Left ventricle myocardium inferior (tissue), 1 donor: ENCODE measurements at places on chromosomes 1 and 21.

GRCh38 chr1:245956225-245956624, 550.9 kb downstream of the SMYD3 start:
- no peak overlapping the region for H3K4me3 ChIP-seq
- no peak for DNase-seq
- H3K36me3 ChIP-seq = no peaks in the 10 kb centered on the region
- no peak overlapping the region for H3K27ac ChIP-seq
- H3K27me3 ChIP-seq = no peaks in the 10 kb centered on the region

DNA sequence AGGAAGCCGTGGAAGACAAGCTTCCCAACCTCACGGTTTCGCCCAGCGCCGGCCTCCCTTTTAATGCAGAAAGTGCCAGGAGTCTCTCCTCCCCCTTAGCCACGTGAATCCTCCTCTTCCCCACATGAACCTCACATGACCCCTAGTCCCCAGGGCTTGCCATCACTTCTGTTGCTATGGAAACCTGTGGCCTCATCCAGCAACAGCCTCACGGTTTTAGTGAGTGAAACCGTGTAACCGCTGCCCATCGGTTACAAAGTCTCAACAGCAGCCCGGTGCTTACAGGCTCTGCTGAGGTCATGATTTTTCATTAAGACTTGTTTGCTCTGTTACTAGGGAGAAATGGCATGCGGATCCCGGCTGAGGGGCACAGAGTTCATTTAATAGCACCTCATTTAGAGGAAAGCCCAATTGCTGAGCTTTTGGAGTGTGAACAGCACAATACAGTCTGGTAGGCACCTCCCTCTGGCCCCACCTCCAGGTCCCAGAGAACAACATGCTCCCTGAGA, 143.2 kb upstream of the BACE2 start:
- H3K27ac ChIP-seq = no peak overlapping the region
- no peaks in the 10 kb centered on the region for H3K4me1 ChIP-seq
- no peaks in the 10 kb centered on the region for H3K36me3 ChIP-seq
- DNase-seq = no peak
- H3K27me3 ChIP-seq = peaks cover 29% of the 10 kb centered on the region
- H3K4me3 ChIP-seq = no peak overlapping the region

- H3K36me3 ChIP-seq = peaks cover 44% of the 10 kb centered on the region
- H3K4me3 ChIP-seq = no peak overlapping the region
- peaks cover 59% of the 10 kb centered on the region for H3K4me1 ChIP-seq
- peak overlapping the region; percentile 74 for H3K27ac ChIP-seq
Measured at GRCh38 chr1:115728341-115728740, 40.2 kb downstream of the CASQ2 start.

GRCh38 chr21:42202321-42202720, 16.6 kb upstream of the ABCG1 start:
- peaks cover 9% of the 10 kb centered on the region for H3K4me1 ChIP-seq
- no peak for DNase-seq
- H3K36me3 ChIP-seq = no peaks in the 10 kb centered on the region
- H3K27ac ChIP-seq = no peak overlapping the region

DNA sequence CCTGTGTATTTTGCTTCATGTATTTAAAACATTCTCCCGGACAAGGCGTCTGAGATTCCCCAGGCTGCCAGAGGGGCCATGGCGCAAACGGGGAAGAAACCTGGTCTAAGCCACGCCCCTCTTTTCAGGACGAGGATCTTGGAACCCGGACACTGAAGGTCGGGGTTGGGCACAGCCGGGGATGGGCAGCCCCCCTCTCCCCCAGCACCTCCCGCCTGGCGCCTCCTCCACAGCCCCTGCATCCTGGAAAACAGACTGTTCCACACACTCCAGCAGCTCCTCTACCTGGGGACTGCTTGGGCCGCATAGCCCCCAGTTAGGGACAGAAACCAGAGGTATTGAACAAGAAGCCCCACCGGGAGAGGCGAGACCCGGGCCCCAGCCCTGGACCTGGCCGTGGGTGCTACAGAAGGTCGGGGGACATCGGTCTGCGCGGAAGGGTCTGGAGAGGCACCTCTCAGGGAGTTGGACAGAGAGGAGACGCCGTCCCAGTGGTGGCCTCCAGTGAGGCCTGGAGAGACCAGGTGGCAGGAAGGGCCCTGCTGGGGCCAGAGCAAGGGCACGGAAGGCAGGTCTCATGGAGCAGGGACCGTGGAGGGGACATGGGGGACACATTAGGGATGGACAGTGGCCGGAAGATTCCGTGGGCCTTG, 5.4 kb downstream of the TP73 start:
- no peak for DNase-seq
- peaks cover 65% of the 10 kb centered on the region for H3K27me3 ChIP-seq
- peaks cover 15% of the 10 kb centered on the region for H3K4me1 ChIP-seq
- no peaks in the 10 kb centered on the region for H3K36me3 ChIP-seq
- H3K4me3 ChIP-seq = no peak overlapping the region

DNA sequence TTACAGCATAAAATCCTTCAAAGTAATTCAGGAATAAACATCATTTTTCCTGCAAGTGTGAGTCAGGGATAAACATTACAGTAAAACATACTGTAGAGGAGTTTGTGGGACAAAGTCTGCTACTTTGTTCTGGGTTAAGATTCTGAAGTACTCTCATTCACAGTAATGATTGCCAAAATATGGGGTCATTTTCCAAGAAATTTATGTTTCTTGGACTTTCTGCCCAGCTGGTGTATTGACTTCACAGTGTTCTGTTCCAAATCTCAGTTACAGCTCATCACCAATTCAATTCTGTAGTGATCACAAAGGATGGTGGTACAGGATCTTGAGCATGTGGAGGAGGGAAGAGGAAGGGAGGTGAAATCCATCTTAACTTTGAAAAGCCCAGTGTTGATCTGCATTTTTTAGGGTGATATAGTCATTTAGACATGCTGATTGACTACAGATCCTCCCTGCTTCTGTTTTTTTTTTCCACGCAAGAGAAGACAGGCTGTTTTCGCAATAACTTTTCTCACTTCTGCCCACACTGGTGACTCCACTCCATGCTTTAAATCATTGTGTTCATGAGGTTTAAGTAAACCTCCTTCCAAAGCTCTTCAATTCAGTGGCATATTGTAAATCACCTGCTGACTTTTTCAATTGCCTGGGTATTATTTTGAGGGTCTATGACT, 60.4 kb upstream of the C1orf53 start:
- no peaks in the 10 kb centered on the region for H3K36me3 ChIP-seq
- no peak for DNase-seq
- no peak overlapping the region for H3K4me3 ChIP-seq
- no peak overlapping the region for H3K27ac ChIP-seq
- no peaks in the 10 kb centered on the region for H3K4me1 ChIP-seq

DNA sequence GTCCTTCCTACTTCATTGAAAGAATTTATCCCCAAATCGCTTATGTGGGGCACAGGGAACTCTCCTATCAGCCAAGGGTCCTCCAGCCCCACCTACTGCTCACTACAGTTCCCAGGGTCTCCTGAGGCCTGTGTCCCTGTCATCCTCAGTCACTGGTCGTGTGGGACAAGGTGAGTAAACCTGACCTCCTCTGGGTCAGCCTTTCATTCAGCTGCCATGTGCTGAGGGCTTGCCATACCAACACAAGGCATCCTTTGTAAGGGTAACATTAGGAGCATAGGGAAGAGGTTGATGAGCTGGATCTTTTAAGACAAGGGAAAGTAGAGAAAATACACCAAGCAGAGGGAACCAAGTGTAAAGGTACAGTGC, 11.2 kb upstream of the SNAPIN start:
- H3K27me3 ChIP-seq = no peaks in the 10 kb centered on the region
- peak overlapping the region; percentile 48 for H3K27ac ChIP-seq
- H3K36me3 ChIP-seq = peaks cover 47% of the 10 kb centered on the region
- H3K4me1 ChIP-seq = peaks cover 54% of the 10 kb centered on the region

DNA sequence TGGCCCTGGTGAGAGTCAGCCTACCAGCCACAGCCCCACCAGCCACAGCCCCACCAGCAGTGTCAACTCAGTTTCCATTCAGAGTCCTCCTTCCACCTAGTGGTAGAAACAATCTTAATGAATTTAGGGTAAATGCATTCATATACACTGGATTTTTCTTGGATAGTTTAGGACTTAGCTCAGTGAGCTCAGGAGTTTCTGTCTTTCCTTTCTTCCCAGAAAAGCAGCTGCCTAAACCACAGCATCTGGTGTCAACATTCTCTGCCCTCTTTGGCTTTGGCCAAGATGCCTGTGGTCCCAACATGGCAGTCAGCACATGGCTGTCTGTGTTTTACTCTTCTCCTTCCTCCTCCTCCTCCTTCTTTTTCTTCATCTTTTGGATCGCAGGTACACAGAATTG, 94.0 kb downstream of the CLIC6 start:
- H3K36me3 ChIP-seq = no peaks in the 10 kb centered on the region
- H3K4me1 ChIP-seq = no peaks in the 10 kb centered on the region
- DNase-seq = no peak
- H3K4me3 ChIP-seq = no peak overlapping the region
- H3K27me3 ChIP-seq = peaks cover 17% of the 10 kb centered on the region
- no peak overlapping the region for H3K27ac ChIP-seq

GRCh38 chr1:180144659-180145357, 9.9 kb upstream of the QSOX1 start:
- no peaks in the 10 kb centered on the region for H3K4me1 ChIP-seq
- H3K4me3 ChIP-seq = no peak overlapping the region
- DNase-seq = no peak
- no peak overlapping the region for H3K27ac ChIP-seq
- no peaks in the 10 kb centered on the region for H3K36me3 ChIP-seq
- H3K27me3 ChIP-seq = no peaks in the 10 kb centered on the region

DNA sequence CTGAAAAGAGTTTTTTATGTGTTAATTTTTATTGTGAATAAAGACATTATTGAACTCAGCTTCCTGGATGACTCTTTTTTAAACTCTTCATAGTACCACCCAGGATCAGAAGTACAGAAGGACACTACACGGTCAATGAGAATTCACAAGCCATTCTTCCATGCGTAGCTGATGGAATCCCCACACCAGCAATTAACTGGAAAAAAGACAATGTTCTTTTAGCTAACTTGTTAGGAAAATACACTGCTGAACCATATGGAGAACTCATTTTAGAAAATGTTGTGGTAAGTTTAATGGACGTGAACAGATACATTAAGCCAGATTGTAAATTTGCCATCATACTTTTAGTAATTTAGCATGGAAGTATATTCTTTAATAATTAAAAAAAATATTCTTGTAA, 249.5 kb downstream of the TPR start:
- H3K4me1 ChIP-seq = no peaks in the 10 kb centered on the region
- no peak overlapping the region for H3K27ac ChIP-seq
- no peak for DNase-seq
- no peak overlapping the region for H3K4me3 ChIP-seq
- peaks cover 6% of the 10 kb centered on the region for H3K36me3 ChIP-seq

GRCh38 chr1:177142791-177143271, 21.7 kb downstream of the ASTN1 start:
- peaks cover 25% of the 10 kb centered on the region for H3K4me1 ChIP-seq
- no peaks in the 10 kb centered on the region for H3K27me3 ChIP-seq
- no peak for DNase-seq

GRCh38 chr21:33232291-33233034, 2.7 kb downstream of the IFNAR2 start:
- H3K4me1 ChIP-seq = peaks cover 72% of the 10 kb centered on the region
- peak overlapping the region; percentile 99 for H3K4me3 ChIP-seq
- DNase-seq = no peak
- no peaks in the 10 kb centered on the region for H3K27me3 ChIP-seq
- no peaks in the 10 kb centered on the region for H3K36me3 ChIP-seq

- peaks cover 6% of the 10 kb centered on the region for H3K4me1 ChIP-seq
- no peak for DNase-seq
- H3K4me3 ChIP-seq = no peak overlapping the region
- H3K36me3 ChIP-seq = no peaks in the 10 kb centered on the region
Measured at GRCh38 chr1:119052267-119052666, 64.1 kb upstream of the TBX15 start.

DNA sequence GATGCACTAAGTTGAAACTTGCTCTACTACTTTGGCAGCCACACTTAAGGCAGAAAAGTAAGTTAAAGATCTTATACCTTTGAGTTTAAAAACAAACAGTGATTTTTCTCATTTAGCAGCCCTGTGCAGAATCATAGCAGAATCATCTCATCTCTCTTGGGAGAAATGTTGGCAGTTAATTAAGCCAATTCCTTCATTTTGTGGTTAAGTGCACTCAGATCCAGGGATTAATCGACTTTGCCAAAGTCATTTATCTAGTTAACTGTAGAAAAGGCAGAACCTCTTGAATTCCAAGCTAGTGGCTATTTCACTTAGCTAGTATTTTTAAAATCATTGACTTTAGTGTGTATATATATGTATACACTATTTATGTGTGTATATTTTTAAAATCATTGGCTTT, 125.0 kb downstream of the GPR52 start:
- H3K36me3 ChIP-seq = no peaks in the 10 kb centered on the region
- no peak overlapping the region for H3K27ac ChIP-seq
- DNase-seq = no peak
- no peaks in the 10 kb centered on the region for H3K4me1 ChIP-seq
- no peak overlapping the region for H3K4me3 ChIP-seq
